ENCODE measurements at places on chromosomes 2 and 18. TPM values are rescaled to one million over a fixed set of nuclear protein-coding genes. Genes with fewer than 3 reads are reported as not detected.

GRCh38 chr2:134452042-134452733 lies 198.3 kb downstream of the MGAT5 start:
- no peaks in the 10 kb centered on the region for H3K4me1 ChIP-seq
- H3K36me3 ChIP-seq, result no peaks in the 10 kb centered on the region
- H3K27ac ChIP-seq, result no peak overlapping the region
- no peak for DNase-seq

GRCh38 chr2:226813148-226813701 lies 13.6 kb upstream of the IRS1 start:
- H3K4me3 ChIP-seq, result no peak overlapping the region
- no peaks in the 10 kb centered on the region for H3K4me1 ChIP-seq
- H3K27ac ChIP-seq, result no peak overlapping the region
- H3K27me3 ChIP-seq, result no peaks in the 10 kb centered on the region
- DNase-seq, result no peak
- no peaks in the 10 kb centered on the region for H3K36me3 ChIP-seq

The TMBIM1 gene
- 294 TPM for total RNA-seq

GRCh38 chr2:79191081-79191480 lies 31.5 kb upstream of the REG3A start:
- H3K27ac ChIP-seq, result no peak overlapping the region
- no peaks in the 10 kb centered on the region for H3K27me3 ChIP-seq

DNA sequence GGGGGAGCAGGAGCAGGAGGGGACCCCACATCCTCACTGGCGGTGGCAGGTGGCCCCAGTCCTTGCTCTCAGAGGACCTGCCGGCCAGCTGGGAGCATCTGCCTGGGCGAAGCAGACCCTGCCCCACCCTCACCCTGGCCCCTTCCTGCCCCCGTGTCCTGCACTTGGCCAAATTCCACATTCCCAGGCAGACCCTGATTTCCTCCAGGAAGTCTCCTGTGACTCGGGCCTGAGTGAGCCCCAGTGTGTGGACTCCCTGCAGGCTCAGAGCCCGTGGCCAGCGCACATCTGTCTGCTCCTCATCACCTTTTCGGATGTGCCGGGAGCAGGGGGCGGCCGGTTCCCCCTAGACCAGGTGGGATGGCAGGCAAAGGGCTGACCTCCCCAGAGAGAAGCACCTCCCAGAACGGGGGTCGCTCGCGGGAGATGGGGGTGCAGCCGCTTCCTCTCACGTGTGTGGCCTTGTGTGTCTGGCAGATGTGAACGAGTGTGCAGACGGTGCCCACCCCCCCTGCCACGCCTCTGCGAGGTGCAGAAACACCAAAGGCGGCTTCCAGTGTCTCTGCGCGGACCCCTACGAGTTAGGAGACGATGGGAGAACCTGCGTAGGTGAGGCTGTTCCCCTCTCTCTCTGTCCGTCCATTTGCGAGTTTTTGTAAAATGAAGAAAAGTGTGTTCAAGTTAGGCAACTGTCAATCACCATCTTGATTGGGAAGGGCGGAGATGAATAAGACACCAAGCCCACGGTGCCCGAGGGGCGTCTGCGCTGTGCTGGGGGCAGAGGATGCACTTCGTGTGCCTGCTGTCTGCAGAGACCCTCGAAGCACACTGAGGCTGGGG lies 90.4 kb downstream of the TPO start:
- no peak overlapping the region for H3K4me3 ChIP-seq
- H3K27ac ChIP-seq, result no peak overlapping the region
- H3K4me1 ChIP-seq, result no peaks in the 10 kb centered on the region
- no peak for DNase-seq

The NCK2 gene
- 90.5 TPM for total RNA-seq

The PRSS56 gene
- total RNA-seq, result not detected

- H3K36me3 ChIP-seq, result no peaks in the 10 kb centered on the region
- H3K27ac ChIP-seq, result peak overlapping the region; percentile 82
- H3K4me1 ChIP-seq, result peaks cover 7% of the 10 kb centered on the region
- no peak overlapping the region for H3K4me3 ChIP-seq
- no peak for DNase-seq
Observed at GRCh38 chr18:61637905-61638595, 254.8 kb downstream of the RNF152 start.

DNA sequence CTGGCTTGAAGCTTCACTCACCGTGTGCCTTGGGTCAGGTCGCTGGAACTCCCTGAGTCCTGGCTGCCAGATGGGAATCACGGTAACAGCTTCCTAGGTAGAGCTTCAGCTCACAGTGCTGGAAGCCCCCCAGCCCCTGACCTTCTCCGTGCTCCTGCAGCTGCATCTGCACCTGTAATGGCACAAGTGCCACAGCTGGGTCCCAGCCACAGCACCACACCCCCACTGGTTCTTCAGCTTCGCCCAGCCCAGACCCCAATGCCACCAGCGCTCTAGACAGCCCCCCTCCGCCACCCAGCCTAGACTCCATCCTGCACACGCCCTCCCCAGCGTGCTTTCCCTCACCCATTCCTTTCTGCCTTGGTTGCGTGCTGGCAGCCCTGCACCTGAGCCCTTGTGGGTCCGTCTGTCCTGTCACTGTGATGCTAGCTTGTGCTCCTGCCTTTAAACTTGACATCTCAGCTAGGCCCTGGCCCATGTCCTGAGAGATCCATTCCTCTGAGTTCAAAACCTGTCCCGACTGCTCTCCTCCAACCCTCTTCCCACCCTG lies 7.6 kb upstream of the ESPNL start:
- H3K27ac ChIP-seq, result no peak overlapping the region
- no peaks in the 10 kb centered on the region for H3K4me1 ChIP-seq
- no peak for DNase-seq
- no peak overlapping the region for H3K4me3 ChIP-seq
- no peaks in the 10 kb centered on the region for H3K27me3 ChIP-seq
- H3K36me3 ChIP-seq, result no peaks in the 10 kb centered on the region

GRCh38 chr18:31931886-31932240 lies 11.1 kb downstream of the TRAPPC8 start:
- no peak overlapping the region for H3K4me3 ChIP-seq
- no peak overlapping the region for H3K27ac ChIP-seq
- no peaks in the 10 kb centered on the region for H3K27me3 ChIP-seq
- no peaks in the 10 kb centered on the region for H3K36me3 ChIP-seq
- H3K4me1 ChIP-seq, result peaks cover 6% of the 10 kb centered on the region

The ALPP gene
- total RNA-seq, result not detected

GRCh38 chr2:126512026-126512425 lies 143.9 kb upstream of the GYPC start:
- H3K4me3 ChIP-seq, result no peak overlapping the region
- DNase-seq, result no peak
- H3K27ac ChIP-seq, result no peak overlapping the region

The NEU4 gene
- not detected for total RNA-seq

GRCh38 chr18:26367425-26367824 lies 141.2 kb downstream of the TAF4B start:
- no peak for DNase-seq
- H3K4me1 ChIP-seq, result no peaks in the 10 kb centered on the region
- H3K36me3 ChIP-seq, result peaks cover 9% of the 10 kb centered on the region
- no peak overlapping the region for H3K4me3 ChIP-seq
- H3K27me3 ChIP-seq, result no peaks in the 10 kb centered on the region

- no peak for DNase-seq
- H3K4me3 ChIP-seq, result no peak overlapping the region
- no peaks in the 10 kb centered on the region for H3K36me3 ChIP-seq
Observed at GRCh38 chr2:227479865-227480475, 8.0 kb downstream of the AGFG1 start.

The MC5R gene
- 0.38 TPM for total RNA-seq

GRCh38 chr2:47070920-47071824 lies 83.9 kb downstream of the STPG4 start:
- no peak overlapping the region for H3K4me3 ChIP-seq
- no peaks in the 10 kb centered on the region for H3K36me3 ChIP-seq

- DNase-seq, result no peak
- H3K27me3 ChIP-seq, result no peaks in the 10 kb centered on the region
- H3K36me3 ChIP-seq, result no peaks in the 10 kb centered on the region
- H3K4me1 ChIP-seq, result peaks cover 3% of the 10 kb centered on the region
Observed at GRCh38 chr2:181849601-181850000, 41.9 kb upstream of the ITPRID2 start.

The DAW1 gene
- total RNA-seq, result not detected

DNA sequence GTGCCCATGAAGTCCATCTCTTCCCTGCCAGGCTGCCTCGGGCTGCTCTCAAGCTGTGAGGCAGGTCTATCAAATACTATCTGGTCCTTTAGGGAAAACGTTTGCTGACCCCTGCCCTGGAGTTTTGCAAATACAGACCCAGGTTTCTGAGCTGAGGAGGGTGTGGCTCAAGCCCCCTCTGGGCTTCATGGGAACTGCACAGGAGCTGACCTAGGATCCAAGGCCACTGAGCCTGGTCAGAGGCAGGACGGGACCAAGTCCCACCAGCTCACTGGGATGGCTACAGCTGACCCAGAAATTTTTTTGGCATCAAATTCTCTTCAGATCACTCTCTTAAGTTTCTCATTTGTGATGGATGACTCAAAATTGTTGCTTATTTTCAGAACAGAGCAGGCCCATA lies 14.1 kb downstream of the ZNF516 start:
- H3K27me3 ChIP-seq, result no peaks in the 10 kb centered on the region
- DNase-seq, result no peak
- no peak overlapping the region for H3K4me3 ChIP-seq
- no peak overlapping the region for H3K27ac ChIP-seq
- peaks cover 37% of the 10 kb centered on the region for H3K4me1 ChIP-seq

The ANKRD30B gene
- not detected for total RNA-seq

DNA sequence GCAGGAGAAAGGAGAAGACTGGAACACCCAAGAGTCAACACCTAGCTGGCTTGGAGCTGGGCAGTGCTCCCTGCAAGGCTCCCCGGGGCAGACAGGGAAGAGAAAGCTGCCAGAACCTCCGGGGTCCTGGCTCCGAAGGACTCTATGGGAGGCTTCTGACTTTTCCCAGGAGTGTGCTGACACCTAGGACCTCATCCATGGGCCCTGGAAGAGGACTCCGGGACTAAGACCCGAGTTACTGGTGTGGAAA lies 37.8 kb upstream of the ATP6V1B1 start:
- H3K36me3 ChIP-seq, result no peaks in the 10 kb centered on the region
- no peak overlapping the region for H3K4me3 ChIP-seq
- H3K27me3 ChIP-seq, result peaks cover 23% of the 10 kb centered on the region

The COQ10B gene
- total RNA-seq, result 26.3 TPM

GRCh38 chr2:223767341-223767740 lies 70.0 kb downstream of the AP1S3 start:
- no peaks in the 10 kb centered on the region for H3K36me3 ChIP-seq
- no peak overlapping the region for H3K27ac ChIP-seq
- no peak overlapping the region for H3K4me3 ChIP-seq
- DNase-seq, result no peak
- H3K4me1 ChIP-seq, result no peaks in the 10 kb centered on the region
- H3K27me3 ChIP-seq, result no peaks in the 10 kb centered on the region

- no peak for DNase-seq
- H3K4me3 ChIP-seq, result no peak overlapping the region
- no peaks in the 10 kb centered on the region for H3K27me3 ChIP-seq
- no peaks in the 10 kb centered on the region for H3K36me3 ChIP-seq
- H3K4me1 ChIP-seq, result no peaks in the 10 kb centered on the region
- no peak overlapping the region for H3K27ac ChIP-seq
Observed at GRCh38 chr2:201813996-201814760, 7.8 kb downstream of the CDK15 start.

DNA sequence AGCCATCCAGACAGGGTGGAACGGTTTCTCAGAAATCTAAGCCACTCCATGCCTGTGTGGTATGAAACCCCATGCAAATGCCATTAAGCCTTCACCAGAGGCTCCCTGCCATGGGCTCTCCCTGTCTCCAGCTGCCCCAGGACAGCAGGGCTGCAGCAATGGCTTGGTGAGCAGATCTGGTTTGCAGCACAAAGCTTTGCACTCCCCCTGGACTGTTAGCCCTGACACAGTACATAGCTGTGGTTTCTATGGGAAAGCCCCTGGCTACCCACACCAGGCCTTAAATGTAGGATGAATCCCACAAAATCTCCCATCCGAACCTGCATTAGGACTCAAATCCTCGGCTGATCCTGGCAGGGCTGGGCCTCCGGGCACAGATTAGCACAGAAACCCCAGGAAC lies 291.6 kb downstream of the TNS1 start:
- no peak overlapping the region for H3K4me3 ChIP-seq
- no peaks in the 10 kb centered on the region for H3K36me3 ChIP-seq
- peak overlapping the region; percentile 57 for H3K27ac ChIP-seq
- no peaks in the 10 kb centered on the region for H3K27me3 ChIP-seq
- H3K4me1 ChIP-seq, result peaks cover 86% of the 10 kb centered on the region

GRCh38 chr2:209260281-209260680 lies 163.6 kb upstream of the MAP2 start:
- DNase-seq, result no peak
- H3K4me3 ChIP-seq, result no peak overlapping the region
- no peaks in the 10 kb centered on the region for H3K27me3 ChIP-seq
- no peaks in the 10 kb centered on the region for H3K4me1 ChIP-seq
- H3K36me3 ChIP-seq, result no peaks in the 10 kb centered on the region
- no peak overlapping the region for H3K27ac ChIP-seq

GRCh38 chr2:102021779-102022178 lies 30.0 kb downstream of the IL1R2 start:
- peak overlapping the region; percentile 55 for H3K27ac ChIP-seq
- no peak overlapping the region for H3K4me3 ChIP-seq
- peaks cover 12% of the 10 kb centered on the region for H3K4me1 ChIP-seq
- DNase-seq, result no peak

DNA sequence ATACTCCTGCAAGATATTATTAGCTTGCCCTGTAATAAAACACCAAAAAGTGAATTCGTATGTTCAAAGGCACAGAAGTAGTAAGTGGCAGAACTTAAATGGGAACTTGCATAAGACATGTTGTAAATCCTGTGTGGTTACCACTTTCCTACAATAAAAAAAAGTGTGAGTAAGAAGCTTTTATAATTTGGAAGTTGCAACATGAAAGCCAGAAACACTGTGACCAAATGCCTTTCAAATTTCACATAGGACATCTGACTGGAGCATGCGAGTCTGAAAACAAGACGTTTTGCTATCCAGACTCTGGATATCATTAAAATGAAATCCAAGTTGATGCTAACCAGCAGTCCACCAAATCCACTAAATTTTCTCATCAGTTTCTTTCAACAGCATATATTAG lies 886.2 kb upstream of the NRXN1 start:
- no peaks in the 10 kb centered on the region for H3K27me3 ChIP-seq
- H3K4me1 ChIP-seq, result no peaks in the 10 kb centered on the region
- H3K36me3 ChIP-seq, result no peaks in the 10 kb centered on the region
- DNase-seq, result no peak

- H3K27me3 ChIP-seq, result peaks cover 8% of the 10 kb centered on the region
- H3K36me3 ChIP-seq, result peaks cover 12% of the 10 kb centered on the region
- H3K4me1 ChIP-seq, result peaks cover 19% of the 10 kb centered on the region
- DNase-seq, result no peak
Observed at GRCh38 chr18:12306752-12307700, 1.0 kb upstream of the TUBB6 start.

The ADRA2B gene
- total RNA-seq, result not detected

DNA sequence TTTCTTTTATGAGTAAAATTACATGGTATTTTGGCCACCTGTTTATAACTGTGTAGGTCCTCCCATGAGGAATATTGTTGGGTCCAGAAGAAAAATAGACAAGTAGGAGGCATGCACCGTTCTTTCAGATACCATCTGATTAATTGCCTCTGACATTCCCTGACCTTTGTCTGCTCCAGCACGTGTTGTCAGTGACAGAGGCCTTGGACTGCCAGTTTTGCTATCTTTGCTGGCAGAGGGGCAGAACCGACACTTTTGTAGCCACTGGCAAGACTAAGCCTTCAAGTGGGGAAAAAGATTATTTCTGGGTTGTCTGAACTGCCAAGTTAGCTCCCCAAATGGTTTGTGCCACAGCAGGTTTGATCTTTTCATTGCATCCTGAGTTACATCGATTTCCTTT lies 276.9 kb downstream of the CAMKMT start:
- H3K36me3 ChIP-seq, result no peaks in the 10 kb centered on the region
- DNase-seq, result no peak
- no peak overlapping the region for H3K27ac ChIP-seq

The MRPL53 gene
- total RNA-seq, result 24.8 TPM
